NCI-H1417 treated with DMSO at 0.1 percent for 48 hours (cell line): ENCODE measurements at places on chromosomes 3 and 15.

- DNase-seq = no peak
These were observed 513.4 kb downstream of the ZNF385D start for GRCh38 chr3:21237638-21238037.

- no peak for DNase-seq
These were observed 496.2 kb downstream of the FHIT start for GRCh38 chr3:60755094-60755493.

GRCh38 chr15:67760901-67761300 lies 64.4 kb upstream of the SKOR1 start:
- DNase-seq = no peak

DNA sequence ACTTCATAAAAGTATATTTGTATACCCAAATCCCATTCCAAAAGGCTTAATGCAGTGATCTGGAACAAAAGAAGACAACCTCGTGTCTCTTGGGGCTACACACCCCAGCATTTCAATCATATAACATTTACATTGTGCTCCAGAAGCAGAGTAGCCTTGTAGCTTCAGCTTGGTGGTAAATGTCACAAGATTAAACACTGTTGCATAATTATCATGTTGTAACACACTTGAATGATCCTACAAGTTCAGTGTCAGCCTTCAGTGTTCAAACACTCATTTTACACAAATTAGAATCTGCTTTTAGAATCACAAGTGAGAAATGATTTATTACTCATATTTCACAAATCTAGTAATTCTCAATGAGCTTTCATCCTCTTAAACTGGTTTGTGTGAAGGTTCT lies 122.6 kb downstream of the CNTN3 start:
- DNase-seq = no peak

DNA sequence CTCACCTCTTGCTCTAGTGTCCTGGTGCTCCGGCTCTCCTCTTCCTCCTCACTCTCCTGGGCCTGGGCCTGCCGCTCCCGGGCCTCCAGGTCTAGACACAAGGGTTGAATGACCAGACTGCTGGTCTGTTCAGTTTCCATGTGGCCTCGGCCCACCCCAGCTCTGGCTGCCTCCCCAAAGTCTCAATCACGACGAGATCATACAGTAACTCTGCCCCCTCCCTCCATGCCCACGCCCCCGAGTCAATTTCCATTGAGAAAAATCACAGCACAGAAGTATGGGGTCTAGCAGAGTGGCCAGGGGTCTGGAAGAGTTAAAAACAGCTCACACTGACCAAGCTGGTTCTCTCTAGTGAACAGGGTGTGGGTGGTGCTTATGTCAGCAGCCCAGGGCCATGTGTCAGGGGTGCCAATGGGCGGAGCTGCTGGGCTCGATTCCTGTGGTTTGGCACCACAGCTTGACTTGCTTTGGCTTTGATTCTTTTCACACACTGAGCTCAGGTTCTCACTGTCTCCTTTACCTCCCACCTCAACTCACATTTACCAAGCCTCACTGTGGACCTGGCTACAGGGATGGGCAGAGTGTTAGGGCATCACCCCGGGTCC lies 6.9 kb downstream of the C15orf62 start:
- no peak for DNase-seq

DNA sequence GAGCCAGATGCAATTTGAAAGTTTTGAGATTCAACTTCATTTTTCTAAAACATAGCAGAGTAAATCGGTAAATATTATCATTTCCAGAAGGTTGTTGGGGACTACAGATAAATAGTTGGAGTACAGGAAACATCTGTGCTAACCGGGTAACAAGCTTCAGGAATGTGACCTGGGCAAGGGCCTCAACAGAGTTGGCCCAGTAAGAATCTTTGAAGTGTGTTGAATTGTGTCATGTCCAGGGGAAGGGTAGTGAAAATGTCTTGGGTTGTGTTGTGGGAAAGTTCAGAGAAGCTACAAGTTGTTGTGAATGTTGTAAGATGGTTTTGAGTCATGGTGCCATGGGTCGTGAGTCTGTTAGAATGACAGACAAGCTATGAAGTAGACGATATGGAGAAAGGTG lies 35.7 kb downstream of the SQOR start:
- DNase-seq = no peak

DNA sequence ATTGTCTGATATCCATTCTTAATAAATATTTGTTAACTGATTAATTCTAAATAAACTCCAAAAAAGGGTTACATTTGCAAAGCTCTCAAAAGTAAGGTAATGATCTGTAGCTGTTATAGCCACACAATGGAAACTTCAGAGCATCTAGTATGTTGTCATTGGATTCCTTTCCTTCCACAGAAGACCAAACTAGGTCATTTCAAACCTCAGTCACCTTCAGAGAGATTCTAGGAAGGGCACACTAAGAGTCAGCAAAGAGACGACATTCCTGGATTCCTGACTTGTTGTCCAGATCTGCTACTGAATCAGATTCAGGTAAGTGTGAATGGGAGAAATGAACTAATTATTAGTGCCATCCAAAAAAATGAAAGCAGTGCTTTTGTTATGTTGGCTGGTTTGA lies 3.0 kb upstream of the COL8A1 start:
- no peak for DNase-seq

GRCh38 chr15:89426500-89426899 lies 69.9 kb downstream of the RHCG start:
- DNase-seq = no peak

DNA sequence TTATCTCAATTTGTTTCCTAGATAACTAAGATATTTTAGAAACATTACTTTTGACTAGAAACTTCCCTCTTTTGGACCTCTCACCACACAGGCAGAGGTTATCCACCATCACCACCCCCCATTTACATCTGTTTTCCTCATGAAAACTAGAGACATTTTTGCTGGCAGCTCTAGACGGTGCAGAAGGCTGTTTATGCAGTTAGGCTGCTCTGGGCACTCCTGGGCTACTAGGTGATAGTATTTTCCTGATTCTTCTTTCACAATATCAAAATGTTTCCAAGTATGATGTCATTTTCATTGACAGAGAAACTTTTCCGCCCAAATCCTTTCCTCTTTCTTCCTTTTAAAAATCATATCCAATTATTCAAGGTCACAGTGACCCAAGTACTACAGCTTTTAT lies 67.1 kb downstream of the PLOD2 start:
- no peak for DNase-seq

- no peak for DNase-seq
These were observed 210.8 kb upstream of the NR2E3 start for GRCh38 chr15:71599418-71600151.

DNA sequence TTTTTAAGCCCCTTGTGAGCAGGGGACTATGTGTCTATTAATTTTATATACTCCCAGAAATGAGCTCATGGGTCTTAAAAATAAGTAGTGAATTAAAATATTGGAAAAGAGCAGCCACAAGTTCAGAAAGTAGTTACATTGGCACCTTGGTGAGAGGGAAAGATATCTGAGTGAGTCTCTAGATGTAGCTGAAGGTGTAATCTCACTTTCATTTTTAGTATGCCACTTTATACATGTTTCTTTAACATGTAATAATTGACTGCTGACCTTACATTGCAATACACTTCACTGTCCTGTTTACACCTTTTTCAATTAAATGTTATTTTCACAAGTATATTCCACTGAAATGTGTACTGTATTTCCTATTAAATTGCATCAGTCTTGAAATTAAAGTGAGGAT lies 12.1 kb upstream of the PAK6 start:
- DNase-seq = no peak

GRCh38 chr3:8738639-8739038 lies 5.0 kb downstream of the CAV3 start:
- no peak for DNase-seq

- no peak for DNase-seq
These were observed 102.2 kb downstream of the CD47 start for GRCh38 chr3:107988460-107989175.

DNA sequence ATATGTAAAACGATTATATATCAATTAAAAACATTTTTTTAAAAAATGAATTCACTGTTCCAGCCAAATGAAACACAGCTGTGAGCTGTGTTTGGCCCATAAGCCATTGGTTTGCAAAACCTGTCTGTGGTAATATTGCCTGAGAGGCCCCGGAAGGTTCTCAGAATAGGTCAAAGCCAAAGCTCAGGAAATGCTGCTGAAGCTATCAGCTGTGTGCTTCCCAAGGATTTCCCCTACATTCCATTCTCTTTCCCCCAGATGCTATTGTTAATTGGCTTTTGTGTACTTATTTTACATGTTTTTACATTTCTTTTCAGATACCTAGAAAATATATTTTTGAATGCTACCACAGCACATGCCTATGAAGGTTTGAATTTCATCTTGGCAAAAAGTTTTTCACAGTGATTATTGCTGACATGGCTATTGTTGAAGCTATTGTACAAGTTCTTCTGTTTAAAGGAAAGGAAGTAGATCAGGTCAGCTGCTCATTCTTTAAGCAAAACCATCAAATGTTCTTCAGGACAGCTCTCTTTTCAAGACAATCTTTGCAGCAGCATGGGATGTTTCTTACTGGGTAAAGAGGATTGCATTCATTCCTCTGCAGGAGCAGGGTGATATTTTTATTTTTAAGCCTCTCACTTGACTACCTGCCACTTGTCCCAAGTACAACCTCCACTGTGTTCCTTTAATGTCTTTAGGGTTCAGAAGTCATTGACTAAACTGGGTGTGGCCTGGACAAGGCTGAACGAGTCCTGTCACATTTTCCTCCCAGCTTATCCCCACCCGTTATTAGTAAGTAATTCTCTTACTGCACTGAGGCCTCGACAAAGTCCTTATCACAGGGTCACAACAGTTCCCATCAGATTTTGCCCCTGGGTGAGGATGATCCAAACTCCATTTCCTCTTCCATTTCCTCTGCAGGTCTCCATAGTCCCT lies 26.3 kb upstream of the BNC1 start:
- DNase-seq = no peak

- DNase-seq = no peak
These were observed 46.2 kb downstream of the CHL1 start for GRCh38 chr3:242602-243355.

DNA sequence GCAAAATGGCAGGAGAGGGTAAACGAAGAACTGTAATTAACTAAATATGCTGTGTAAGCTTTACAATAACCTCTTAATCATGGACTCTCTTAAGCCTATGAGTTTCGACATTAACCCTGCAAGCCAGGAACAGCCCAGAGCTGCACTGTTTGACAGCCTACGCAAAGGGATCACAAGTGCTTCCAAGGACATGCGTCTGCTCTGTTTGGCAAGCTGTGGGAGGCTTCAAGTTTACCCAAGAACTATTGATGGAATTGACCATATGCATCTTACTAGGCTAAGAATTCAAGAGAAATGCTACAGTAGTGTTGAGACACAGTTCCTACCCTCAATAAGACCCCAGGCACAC lies 66.0 kb downstream of the PDZRN3 start:
- DNase-seq = no peak

DNA sequence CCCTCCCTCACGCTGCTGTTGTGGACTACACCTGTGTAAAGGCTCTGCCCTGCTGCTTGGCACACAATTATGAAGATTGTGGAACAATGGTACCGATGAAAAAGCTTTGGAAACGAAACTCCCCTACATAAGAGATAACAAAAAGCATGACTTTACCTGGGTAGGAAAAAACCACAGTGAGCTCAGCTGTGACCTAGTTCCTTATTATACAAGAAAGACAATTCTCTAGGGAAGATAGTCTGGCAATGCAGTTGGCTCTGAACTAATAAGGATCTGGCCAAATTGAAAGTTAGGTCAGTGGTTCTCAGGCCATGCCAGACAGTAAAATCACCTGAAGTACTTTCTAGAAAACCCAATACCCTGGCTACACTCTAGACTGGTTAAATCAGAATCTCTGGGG lies 16.1 kb downstream of the CLEC3B start:
- no peak for DNase-seq

DNA sequence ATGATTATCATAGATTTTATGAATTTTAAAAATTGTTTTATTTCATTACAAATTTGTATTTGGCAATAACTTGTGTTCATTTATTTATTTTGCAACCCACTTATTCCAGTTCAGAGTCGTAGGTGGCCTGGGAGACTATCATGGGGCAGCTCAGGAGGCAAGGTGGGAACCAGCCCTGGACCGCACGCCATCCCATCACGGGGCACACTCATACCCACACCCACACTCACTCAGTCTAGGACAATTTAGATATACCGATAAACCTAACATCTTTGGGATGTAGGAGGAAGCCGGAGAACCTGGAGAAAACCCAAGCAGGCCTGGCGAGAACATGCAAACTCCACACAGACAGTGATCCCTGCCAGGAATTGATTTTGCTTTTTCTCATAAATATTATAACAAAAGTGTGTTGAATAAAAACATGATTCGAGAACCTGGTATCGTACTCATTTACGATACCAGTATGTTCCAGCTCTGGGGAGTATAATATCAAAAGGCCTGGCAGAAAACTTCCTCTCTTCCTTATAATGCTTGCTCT lies 205.3 kb downstream of the NFKBIZ start:
- DNase-seq = no peak

- no peak for DNase-seq
These were observed 50.8 kb downstream of the SEMA3G start for GRCh38 chr3:52393959-52394670.

DNA sequence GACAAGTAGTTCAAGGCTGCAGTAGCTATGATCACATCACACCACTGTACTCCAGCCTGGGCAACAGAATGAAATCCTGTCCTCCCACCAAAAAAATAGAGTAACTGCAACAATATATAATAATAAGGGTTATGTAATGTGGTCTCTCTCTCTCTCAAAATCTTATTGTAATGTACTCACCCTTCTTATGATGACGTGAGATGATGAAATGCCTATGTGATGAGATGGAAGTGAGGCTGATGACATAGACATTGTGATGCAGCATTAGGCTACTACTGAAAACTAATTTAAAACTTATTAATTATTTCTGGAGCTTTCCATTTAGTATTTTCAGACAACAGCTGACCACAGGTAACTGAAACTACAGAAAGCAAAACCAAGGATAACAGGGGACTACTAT lies 27.4 kb downstream of the TASOR start:
- DNase-seq = no peak

DNA sequence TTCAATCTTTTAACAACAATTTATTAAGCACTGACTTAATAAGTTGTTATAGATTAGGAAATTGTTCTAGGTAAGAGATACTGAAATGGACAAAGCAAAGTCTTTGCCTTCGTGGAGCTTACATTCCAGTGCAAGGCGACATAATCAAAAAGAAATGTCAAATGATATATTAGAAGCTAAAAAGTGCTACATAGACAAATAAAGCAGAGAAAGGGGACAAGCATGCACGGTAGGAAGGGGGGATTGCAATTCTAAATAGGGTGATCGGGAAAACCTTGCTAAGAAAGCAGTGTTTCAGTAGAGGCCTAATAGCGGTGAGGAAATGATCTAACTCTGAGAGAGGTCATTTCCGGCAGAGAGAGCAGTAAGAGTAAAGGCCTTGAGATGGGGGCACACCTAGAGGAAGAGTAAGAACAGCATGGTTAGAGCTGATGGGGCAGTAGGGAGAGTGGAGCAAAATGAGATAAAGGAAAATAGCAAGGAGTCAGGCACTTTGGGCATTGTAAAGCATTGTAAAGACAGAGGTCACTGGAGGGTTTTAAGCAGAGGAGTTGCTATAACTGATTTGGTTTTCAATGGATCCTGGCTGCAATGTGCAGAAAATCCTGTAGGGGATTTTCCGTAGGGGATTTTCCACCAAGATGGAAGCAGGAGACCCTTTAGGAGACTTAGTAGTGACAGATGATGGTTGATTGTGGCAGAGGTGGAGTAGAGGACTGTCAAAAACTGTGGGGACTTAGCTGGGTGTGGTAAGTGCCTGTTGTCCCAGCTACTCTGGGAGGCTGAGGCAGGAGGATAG lies 71.7 kb upstream of the CFAP20DC start:
- no peak for DNase-seq
